ENCODE measurements at places on chromosomes 3 and 15. TPM values are rescaled to one million over a fixed set of nuclear protein-coding genes. Genes with fewer than 3 reads are reported as not detected.

CACNA2D3 gene
- total RNA-seq = not detected

EIF5A2 gene
- total RNA-seq = 3.6 TPM

GCNT3 gene
- total RNA-seq = not detected

WDR76 gene
- 15.6 TPM for total RNA-seq

CFAP100 gene
- not detected for total RNA-seq

LHFPL4 gene
- not detected for total RNA-seq

PLIN1 gene
- 0.15 TPM for total RNA-seq

PIERCE2 gene
- total RNA-seq = 0.61 TPM

SYNPR gene
- total RNA-seq = not detected

DLEC1 gene
- not detected for total RNA-seq

GOLGA8G gene
- not detected for total RNA-seq

CCDC54 gene
- not detected for total RNA-seq

PLA2G4E gene
- total RNA-seq = not detected

Data from epithelial cell of umbilical artery (primary cell).